Fibroblast of skin of scalp (primary cell): ENCODE measurements at places on chromosomes 4 and X.

- DNase-seq: no peak
These were observed at the start of gene SH2D1A for GRCh38 chrX:124346117-124346876. Gene SH2D1A, plus strand, starts transcription at chrX:124346563. Its CDS starts 80 bp downstream, at chrX:124346643.

DNA sequence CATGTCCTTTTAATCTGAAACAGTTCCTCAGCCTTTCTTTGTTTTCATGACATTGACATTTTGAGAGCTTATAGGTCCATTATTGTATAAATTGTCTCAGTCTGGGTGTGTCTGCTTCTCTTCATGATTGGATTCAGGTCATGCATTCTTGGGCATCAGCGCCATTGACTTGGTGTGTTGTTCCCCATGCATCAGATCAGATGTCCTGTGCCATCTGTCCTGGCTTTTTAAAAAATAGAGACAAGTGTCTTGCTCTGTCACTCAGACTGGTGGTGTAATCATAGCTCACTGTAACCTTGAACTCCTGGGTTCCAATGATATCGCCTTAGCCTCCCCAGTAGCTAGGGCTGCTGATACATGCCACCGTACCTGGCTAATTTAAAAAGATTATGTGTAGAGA lies 55.7 kb downstream of the TBC1D14 start:
- DNase-seq: no peak

DNA sequence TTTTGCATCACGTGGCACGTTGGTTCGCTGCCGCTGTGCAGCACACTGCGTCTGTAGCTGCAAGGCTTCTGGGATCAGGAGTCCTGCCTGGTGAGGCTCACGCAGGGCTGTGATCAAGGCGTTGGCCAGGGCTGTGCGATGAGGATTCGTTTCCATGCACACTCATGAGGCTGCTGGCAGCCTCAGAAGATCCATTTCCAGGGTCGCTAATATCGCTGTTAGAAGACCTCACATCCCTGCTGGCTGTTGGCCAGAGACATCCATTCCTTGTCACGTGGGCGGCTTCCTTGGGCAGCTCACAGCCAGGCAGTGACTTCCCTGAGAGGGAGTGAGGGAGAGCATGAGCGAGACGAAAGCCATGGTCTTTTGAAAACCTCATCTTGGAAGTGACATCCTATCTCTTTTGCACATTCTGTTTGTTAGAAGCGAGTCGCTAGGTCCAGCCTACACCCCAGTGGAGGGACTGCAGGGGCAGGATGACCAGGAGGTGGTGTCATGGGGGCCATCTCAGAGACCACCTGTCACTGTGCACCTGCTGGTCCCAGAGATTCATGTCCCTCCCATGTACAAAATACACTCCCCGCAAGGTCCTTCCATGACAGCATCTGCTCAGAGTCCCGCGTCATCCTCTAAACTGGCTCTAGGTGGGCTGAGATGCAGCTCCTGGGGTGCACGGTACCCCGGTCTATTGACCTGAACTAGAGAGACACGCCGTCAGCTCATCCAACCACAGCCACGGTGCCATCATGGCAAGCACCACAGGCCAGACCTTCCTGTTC lies 12.2 kb downstream of the RGS12 start:
- no peak for DNase-seq

- DNase-seq: no peak
These were observed 66.1 kb downstream of the FMR1NB start for GRCh38 chrX:148047200-148047599.

- peak; percentile 46 for DNase-seq
These were observed 86.4 kb upstream of the UXT start for GRCh38 chrX:47745416-47745815.

GRCh38 chr4:107991945-107992630 lies 2.4 kb downstream of the HADH start:
- no peak for DNase-seq

- no peak for DNase-seq
These were observed 212.7 kb upstream of the FMR1 start for GRCh38 chrX:147699061-147699460.

GRCh38 chr4:94880956-94881355 lies 123.2 kb downstream of the BMPR1B start:
- peak; percentile 63 for DNase-seq

- DNase-seq: no peak
These were observed 183.1 kb downstream of the HS6ST2 start for GRCh38 chrX:132775263-132775823.

DNA sequence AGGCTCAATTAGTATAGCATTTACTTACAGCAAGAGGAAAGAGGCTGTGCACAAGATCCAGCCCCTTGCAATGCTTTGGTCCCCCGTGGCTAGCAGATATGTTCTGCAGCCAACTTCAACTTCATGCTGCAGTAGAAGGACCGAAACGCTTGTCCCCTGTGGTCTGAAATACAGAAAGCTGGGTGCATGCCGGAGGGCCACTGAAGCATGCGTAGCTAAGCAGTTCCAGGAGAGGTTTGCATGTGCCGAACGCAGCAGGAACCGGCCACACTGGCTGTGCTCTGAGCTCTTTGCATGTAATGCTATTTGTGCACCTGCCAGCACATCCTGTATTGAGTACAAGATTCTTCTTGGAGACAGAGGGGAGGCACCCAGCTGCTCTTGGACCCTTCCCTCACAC lies 35.8 kb upstream of the SHISA3 start:
- DNase-seq: no peak

DNA sequence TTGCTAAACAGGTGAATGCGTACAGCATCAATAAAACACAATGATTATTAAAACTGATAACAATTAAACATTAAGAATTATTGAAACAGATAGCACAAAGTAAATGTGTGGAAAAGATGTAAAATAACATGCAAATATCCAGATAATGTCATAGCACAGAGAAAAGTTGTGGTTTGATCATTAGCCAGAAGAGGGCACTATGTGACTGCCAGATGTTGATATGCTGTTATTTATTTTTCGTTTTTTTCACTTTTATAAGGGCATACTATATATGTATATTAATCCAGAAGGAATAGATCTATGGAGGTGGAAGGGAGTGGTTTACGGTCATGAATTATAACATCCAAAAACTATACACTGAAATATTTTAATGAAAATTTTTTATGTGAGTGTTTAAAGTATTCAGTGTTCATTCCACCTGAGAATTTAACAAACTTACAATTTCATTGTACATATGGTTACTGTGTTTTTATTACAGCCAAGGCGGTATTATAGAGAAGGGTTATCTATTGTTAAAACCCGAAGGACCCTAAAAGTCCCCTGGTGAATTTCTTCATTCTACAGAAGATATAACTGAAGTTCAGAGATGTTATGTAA lies 211.9 kb upstream of the UGT8 start:
- peak; percentile 58 for DNase-seq

DNA sequence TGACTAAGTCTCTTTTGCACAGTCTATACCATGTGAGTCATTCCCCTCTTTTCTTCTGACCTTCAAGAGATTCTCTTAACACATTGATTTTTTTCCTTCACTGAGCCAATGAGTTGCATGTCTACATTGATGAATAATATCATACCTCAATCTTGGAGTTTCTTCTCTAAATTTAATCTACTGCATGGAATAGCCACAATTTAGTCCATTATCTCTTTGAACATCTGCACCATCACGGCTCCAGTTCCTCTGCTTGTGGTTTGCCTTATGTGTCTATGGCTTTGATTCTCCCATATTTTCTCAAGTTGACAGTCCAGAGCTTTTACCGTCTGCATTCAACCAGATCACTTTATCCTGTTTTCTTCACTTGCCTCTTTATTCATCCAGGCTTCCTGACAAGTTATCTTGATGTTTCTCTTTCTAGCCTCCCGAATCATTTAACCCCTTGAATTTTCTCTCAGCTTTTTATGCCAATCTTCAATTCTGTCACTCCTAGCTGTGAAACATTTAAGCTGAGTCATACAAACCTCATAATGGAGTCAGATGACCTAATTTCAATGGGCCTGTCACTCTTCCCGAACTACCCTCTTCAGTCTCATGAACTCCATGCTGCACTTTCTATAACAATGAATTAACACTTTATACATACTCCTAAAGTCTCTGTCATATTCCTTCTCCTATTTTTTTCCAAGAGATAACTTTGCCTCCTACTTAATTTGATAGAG lies 222.3 kb downstream of the CPE start:
- DNase-seq: no peak

- peak; percentile 28 for DNase-seq
These were observed at the start of gene ADRA2C for GRCh38 chr4:3766036-3766784. Gene ADRA2C, plus strand, starts transcription at chr4:3766385. Its CDS starts 222 bp downstream, at chr4:3766607.

DNA sequence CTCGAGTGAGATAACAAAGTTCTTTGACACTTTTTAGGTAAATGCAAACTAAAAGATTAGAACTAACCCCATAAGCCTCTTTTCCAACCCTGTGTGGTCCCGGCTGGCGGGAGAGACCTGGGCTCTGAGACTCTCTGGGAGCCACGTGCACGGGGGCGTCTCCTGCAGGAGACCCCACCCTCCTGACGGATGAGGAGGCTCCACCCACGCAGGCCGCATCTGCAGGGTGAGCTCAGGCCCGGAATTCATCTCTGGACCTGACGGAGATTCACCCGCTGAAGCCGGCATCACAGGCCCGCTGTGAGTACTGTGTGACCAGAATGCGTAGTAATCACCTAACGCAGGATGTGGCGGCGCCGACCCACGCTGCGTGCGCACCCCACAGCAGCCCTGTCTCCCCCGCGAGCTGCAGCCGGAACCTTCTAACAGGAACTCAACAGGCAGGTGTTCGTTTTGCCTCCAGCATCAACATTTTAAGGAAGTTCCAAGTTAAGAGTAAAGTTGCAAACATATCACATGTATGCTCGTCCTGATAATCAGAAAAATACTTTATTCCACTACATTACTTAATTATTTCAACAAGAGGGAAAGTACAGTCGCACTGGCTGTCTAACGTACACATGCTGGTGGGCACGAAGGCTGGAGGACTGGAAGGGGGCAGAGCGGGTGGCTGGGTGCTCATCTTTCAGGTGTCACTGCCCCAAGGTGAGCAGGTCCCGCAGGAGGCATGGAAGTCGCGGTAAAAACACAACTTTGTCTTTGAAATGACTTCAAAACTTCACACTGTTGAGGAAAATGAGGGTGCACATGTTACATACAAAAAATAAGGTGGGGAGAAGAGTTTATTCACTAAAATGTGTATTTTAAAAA lies 44.5 kb downstream of the FGFRL1 start:
- DNase-seq: peak; percentile 53

GRCh38 chrX:139725720-139726119 lies 17.8 kb upstream of the MCF2 start:
- no peak for DNase-seq

DNA sequence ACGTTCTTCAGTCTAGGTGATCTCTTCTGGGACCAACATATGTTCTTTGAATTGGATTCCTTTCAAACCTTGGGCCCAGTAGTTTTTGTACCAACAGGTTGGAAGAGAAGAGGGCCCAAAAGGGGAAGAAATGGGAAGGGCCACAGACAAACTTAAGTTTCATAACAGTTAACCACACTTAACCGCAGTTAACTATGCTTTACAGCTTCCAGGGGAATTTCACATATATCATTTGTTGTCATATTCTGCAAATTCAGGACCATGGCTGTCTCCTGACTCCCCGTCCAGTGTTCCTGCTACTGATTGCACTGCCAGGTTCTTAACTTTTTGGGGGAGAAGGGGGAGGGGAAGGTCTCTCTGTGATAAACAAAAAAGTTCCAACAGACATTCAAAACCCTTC lies 34.6 kb downstream of the RTL5 start:
- no peak for DNase-seq

DNA sequence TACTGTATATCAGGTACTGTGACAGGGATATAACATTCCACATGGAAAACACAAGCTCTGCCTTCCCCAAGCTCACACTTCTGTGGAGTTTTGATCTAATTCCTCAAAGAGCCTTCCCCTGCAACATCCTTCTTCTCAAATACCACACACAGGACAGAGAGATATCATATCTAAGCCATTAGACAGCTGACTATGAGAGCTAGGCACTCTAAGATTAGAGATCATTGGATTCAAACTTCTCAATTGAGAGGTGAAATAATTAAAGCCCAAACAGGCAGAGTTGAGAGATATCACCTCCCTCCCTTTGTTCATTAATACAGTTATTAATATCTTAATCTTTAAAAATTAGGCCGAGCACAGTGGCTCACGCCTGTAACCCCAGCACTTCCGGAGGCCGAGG lies 25.0 kb downstream of the TEC start:
- DNase-seq: no peak

DNA sequence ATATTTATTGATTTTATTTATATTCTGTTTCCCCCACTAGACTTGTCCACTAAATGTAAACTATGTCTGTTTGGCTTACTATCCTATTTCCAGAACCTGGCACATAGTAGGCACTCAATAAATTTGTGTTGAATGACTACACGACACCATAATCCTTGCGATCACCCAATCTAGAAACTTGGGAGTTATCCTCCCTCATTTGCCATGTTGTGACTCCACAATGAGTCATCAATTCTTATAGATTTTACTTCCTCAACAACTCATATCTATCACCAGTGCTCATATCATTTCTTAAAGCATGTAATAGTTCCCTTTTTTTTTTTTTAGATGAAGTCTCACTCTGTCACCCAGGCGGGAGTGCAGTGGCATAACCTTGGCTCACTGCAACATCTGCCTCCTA lies 39.9 kb upstream of the VAMP7 start:
- no peak for DNase-seq
